NCI-H446 treated with DMSO at 0.1 percent for 48 hours (cell line): ENCODE measurements at places on chromosomes 11 and 22.

DNA sequence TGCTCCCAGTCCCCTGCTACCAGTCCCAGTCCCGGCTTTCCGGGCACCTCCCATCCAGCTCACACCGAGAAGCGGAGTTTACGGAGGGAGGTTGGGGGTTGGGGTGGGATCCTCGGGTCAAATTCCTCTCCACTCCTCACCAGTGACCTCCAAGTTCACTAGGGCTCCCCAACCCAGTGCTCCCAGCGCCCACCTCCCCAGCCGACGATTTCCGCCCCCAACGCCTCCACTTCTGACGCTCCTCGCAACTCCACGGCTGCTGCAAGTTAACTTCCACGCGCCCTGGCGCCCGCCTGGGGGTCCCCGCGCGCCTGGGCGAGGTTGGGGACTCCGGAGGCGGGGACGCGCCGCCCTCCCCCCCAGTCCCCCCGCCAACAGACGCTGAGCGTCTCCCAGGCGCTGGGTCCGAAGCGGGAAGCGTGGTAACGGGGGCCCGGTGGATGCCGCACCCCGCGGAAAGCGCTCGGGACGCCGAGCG, 526 bp downstream of the TPST2 start:
- no peak for DNase-seq

GRCh38 chr11:78465169-78465942, 47.7 kb upstream of the GAB2 start:
- no peak for DNase-seq

DNA sequence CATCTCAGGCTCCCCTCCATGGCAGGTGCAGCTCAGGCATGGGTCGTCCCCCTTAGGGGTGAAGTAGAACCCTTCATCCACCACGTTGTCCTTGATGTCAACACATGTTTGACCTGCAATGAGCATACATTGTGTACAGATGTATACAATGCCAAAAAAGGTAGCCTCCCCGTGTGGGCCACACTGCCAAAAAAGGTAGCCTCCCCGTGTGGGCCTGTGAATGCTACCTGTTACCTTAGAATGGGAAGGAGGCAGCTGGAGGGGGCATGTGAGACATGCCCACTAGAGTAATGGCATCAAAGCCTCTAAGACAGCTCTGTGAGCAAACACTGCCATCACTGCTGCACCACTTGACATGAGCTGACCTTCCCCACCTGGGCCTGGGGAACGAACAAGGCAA, 73.7 kb downstream of the DGCR2 start:
- DNase-seq, result no peak

- no peak for DNase-seq
Measured at GRCh38 chr22:34113381-34113780, 193.1 kb upstream of the LARGE1 start.

- DNase-seq, result no peak
Measured at GRCh38 chr22:49255154-49255553, 572.5 kb downstream of the BRD1 start.

DNA sequence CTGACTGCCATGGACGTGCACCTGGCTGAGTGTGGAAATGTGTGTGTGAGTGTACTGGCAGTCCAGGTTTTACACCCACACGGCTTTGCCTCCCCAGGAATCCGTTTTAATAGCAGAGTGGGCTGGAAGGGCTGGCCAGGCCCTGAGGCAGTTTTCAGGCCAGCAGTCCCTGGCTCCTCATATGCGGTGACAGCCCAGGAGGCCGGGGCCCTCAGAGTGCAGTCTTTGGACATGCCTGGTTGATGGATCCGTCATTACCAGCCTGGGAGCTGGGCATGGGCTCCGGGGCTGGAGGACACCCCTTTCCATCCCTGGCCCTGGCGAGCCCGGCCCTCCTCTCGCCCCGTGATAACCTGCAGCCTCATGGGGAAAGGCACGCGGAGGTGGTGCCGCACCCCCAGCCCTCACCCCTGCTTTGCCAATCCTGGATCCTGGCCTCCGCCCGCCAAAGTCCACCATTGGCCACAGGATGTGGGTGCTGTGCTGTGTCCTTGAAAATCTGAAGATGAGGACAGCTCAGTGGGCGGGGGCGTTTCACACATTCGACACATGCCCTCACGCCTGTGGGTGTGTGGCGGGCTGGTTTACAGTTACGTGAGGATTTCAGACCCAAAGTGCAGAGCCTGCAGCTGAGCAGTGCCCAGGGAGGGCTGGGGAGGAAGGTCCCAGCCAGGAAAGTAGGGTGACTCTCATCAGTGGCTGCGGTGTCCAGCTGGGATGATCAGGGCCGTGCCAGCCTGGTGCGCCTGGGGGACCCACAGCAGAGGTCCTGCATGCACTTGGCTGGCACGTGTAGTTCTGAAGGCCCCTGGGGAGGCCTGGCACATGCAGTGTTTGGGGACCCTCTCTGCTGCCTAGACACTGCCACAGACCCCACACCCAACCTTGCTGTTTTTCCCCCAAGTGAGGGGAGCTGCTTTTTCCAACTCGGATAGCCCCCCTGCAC, 55.1 kb downstream of the RTN4R start:
- no peak for DNase-seq

GRCh38 chr11:133403900-133404299, 128.4 kb downstream of the OPCML start:
- no peak for DNase-seq

DNA sequence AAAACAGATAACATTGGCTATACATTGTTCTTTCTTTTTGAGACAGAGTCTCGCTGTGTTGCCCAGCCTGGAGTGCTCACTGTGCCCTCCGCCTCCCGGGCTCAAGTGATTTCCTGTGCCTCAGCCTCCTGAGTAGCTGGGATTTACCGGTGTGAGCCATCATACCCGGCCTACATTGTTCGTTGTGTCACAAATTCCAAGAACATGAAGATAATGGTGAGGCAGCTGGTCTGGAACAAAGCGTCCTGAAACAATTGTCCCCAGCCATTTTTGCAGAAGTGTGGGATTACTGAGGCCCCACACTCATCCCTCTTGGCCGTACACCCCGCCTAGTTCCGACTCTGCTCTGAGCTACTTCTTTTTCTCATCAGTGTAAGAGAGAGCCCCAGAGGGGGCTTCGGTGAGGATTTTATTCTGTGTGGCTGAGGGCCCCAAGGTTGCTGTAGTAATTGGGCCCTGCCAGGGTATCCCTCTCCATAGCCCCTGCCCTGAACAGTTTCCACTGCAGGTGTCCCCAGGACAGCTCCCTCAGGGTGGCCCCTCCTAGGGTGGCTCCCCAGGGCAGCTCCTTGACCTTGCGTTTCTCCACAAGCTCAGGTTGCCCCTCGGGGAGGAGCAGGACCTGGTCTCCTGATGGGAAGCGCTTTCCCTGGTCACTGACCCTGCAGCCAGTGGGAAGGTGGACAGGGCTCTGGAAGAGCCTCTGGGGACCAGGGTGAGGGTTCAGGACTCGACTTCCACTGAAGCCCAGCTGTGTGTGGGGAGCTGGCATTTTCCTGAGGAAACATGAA, 13.1 kb upstream of the ARSA start:
- no peak for DNase-seq

GRCh38 chr11:2584812-2585565, 114.8 kb downstream of the KCNQ1OT1 start:
- no peak for DNase-seq

- no peak for DNase-seq
Measured at GRCh38 chr22:43483669-43484068, 71.9 kb downstream of the MPPED1 start.

- DNase-seq, result no peak
Measured at GRCh38 chr11:92460213-92460612, 235.6 kb downstream of the FAT3 start.

DNA sequence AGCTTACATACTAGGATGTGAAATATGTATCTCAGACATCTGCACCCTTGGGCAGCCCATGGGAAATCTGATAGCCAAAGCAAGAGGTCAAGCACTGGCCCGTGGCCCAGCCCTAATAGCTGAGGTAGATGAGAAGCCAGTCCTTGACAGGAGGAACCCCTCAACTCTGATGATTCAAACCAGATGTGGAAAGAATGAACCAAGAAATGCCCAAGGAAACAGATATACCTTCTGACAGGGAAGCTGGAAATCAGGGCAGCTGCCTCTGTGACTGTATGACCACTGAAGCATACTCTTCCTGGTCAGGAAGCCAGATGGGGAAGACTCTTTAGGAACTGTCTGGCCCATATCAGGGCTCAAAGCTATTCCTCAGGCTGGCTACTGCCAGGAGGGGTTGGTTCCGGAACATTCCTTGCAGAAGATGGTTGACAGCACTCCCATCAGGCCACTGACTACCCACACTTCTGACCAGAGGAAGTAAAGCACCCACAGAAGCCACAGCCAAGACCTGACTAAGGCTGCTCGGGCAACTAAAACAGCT, 124.2 kb downstream of the SWAP70 start:
- no peak for DNase-seq

- DNase-seq, result no peak
Measured at GRCh38 chr11:83205608-83206185, 12.2 kb downstream of the ANKRD42 start.

DNA sequence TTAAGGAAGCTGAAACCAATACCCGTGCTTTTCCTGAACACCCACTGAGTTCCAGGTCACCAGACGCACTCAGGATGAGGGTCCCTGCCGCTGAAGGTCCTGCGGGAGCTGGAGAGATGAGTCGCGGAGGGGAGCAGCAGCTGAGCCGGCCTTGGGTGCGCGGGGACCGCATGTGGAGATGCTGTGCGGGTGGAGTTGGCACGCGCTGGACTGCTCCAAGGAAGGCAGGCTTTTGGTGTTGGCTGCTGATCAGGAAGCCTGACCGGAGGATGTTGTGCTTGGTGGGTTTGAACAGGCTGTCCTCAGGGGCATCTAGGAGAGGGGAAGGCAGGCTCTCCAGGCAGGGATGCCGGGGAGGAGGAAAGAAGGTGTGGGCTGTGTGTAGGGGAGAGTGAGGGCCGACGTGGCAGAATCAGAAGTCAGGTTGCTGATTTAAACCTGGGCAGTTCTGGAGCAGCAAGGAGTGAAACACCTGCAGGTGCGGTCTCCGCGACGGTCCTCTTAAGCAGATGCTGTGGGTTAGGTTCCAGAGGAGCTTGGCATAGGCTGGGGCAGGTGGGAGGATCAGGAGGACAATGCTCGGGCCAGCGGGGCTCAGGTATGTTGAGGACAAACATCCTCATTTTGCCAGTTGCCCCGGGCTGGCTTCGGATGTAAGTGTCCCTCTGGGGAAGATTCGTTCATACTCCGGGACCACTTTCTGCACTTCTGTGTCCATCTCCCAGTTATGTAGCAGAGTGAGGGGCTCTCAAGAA, 197.5 kb upstream of the B3GAT1 start:
- DNase-seq, result no peak

GRCh38 chr11:112016765-112017376, 8.3 kb upstream of the DLAT start:
- no peak for DNase-seq

DNA sequence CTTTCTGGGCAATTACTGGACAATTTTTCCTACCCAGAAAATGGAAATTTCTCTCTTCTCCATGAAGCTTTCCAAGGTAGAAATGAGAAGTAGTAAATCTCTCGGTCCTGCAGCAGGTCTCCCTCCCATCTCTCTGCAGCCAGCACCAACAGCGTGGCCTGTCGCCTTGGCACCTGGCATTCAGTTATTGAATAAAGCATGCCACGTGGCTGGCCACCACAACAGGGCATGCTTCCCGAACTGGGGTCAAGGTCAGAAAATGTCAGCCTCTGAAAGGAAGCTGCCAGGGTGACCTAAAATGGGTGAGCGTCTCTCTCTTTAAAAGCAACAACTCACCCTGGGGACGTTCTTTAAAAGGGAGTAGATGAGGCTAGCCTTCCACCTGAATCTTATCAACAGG, 14.0 kb downstream of the CACNG2 start:
- DNase-seq, result no peak

GRCh38 chr11:48210052-48210451, 6.6 kb upstream of the OR4B1 start:
- no peak for DNase-seq
